GM12891 (cell line): ENCODE measurements at places on chromosomes 2 and 18.

- DNase-seq, result no peak
These were observed 33.8 kb downstream of the MAP4K3 start for GRCh38 chr2:39403311-39403710.

DNA sequence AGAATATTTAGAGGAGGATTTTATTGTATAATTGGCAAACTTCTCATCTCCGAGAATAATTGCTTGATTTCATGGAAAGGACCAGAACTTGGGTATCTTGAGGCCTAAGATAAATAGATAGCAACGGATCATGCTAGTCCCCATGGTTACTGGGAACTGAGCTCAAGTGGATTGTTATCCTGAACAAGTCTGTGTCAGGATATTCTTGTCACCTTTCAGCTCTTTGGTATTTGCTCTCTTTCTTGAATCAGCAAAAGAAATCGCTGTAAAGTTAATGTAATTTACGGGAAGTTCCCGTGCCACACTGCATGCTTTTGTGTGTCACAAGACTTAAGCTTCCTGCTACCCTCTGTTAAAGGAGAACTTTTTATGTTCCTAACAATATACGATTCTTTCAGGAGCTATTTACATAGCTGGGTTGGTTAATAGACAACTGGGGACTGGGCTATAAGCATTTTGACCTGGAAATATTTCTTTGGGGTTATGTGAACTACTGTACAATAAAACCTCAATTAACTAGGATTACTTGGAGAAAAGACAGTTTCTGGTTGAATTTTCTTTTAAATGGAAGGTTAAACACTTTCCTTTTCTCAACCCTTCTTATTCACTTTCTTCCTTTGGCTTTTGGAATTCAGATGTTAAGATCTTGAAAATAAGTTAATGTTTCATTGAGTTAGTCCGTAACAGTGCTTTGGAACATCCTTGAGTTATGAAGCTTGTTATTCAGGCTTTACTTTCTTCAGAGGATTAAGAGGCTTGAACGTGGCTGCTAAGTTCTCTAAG, 151.2 kb downstream of the FMNL2 start:
- DNase-seq, result no peak

GRCh38 chr2:225534037-225534436, 134.5 kb downstream of the NYAP2 start:
- DNase-seq, result no peak

DNA sequence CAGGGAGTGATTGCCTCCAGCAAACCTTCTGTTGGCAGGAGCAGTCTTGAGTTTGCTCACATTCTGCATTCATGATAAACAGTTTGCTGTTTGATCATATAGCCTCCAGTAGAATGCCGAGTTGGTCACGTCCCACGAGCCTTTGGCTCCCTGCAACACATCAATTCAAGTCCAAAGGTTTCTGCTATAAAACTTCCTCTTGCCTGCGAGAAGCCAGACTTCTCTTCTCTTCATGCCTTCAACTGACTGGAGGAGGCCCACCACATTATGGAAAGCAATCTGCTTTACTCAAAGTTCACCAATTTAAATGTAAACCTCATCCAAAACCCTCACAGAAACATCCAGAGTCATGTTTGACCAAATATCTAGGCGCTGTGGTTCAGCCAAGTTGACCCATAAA, 40.8 kb downstream of the CXCR4 start:
- no peak for DNase-seq

- DNase-seq, result no peak
These were observed 404.1 kb upstream of the ACVR2A start for GRCh38 chr2:147440734-147441133.

DNA sequence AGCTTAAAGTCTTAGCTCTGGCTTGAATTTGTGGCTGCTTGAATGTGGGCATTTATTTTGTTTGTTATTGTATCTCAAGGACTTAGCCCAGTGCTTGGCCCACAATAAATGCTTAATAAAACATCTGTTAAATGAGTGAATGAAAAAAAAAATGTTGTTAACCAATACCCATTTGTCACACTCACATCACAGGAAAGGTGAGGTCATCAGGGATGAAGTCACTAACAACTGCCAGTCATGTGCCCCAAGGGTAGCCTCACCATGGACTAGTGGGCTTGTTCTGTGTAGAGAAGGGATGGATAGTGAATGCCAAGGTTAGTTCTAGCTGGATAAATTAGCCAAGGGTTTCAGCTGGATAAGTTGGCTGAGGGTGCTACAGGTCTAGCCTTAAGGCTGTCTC, 3.0 kb downstream of the NRBP1 start:
- DNase-seq, result no peak

GRCh38 chr2:196263181-196263747, 91.9 kb upstream of the STK17B start:
- no peak for DNase-seq

GRCh38 chr2:195898505-195899191, 170.0 kb downstream of the DNAH7 start:
- DNase-seq, result no peak

DNA sequence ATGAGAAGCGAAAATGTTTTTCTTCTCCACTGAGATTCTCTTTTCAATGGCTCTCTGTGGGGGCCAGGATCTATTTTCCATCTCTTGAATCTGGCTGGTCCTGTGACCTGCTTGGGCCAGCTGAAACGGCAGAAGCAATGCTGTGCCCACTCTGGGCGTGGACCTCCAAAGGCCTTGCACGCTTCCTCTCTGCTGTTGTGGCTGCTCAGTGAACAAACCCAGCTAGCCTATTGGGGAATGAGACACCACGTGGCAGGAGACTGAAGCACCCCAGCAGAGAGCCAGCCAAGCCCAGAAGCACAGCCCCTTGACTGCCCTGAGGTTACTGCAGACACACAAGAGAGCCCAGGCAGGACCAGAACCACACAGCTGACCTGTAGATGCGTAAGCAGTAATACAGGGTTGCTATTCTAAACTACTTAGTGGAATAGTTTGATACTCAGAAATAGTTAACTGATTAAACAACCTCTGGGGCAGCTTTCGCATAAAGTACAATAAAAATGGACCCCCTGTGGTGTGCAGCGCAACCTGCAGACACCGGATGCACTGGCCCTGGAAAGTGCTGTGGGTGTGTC, 221.7 kb upstream of the SH3BP4 start:
- no peak for DNase-seq

DNA sequence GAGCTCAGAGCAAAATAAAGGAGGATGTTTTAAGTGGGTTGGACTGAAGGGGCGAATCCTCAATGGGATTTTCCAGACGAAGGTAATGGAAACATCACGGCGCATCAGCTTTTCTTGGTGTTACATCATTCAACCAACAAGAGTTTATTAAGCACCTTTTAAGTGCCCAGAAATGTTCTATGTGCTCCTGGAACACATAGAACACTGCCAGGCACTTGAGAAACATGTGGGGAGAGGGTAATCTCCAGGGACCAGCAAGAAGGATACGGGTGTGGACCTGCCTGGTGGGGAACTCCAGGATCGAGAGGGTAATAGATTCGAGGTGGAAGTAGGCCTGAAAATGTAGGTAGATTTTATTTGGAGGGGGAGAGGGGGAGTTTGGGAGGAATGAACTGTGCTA, 168.6 kb downstream of the PRKCE start:
- no peak for DNase-seq

DNA sequence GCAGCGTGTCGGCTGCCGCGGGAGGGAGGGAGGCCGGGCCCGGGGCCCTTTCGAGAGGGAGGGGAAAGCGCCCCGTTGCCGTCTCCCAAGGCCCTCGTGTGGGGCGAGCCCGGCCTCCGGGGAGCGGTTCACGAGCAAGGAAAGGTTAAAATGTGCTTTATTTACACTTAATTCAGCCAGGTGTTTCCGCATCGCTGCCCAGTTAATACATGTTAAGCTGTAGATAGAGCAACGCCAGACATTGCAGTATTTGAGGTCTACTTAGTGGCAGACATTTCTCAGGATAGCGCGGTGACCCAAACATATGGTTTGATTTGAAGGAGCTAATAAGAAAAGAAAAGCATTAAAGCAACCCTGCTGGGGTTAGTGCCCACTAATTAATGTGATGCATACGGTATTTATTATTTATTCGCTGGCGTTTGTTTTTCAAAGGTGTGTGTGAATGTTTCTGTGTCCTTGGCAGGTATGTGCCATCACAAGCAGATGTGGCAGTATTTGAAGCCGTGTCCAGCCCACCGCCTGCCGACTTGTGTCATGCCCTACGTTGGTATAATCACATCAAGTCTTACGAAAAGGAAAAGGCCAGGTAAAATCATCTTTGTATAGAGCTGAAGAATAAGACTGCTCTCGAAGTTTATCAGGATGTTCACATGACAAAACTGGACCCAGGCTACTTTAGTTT, 571 bp downstream of the EEF1B2 start:
- DNase-seq, result peak; percentile 31

DNA sequence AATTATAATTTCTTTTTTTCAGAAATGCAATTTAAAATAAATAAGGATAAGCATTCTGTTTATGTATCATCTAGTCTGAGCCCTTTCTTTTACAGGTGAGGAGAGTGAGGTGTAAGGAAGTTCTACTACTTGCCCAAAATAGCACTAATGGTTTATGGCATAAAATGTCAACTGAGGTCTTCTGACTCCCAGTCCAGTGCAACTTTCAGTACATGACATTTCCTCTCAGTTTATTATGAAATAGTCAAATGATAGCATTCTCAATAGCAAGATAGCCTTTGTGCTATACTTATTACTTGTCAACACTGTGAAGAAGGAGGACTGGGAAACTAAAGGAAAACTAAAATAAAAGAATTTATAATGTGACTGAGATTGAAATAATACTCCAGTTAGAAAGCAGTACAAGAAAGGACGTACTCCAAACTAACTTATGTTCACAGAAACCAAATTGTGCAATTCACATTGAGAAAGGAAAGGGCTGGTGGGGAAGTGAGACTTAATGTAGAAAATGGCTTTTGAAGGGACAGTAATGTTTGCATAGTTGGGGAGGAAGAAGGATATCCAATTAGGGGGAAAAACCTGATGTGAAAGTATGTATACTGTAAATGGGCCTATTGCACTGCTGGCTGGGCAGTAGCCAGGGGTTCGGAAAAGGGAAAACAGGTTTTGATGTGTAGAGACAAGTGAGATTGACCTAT, 166.7 kb upstream of the ZEB2 start:
- DNase-seq, result no peak

DNA sequence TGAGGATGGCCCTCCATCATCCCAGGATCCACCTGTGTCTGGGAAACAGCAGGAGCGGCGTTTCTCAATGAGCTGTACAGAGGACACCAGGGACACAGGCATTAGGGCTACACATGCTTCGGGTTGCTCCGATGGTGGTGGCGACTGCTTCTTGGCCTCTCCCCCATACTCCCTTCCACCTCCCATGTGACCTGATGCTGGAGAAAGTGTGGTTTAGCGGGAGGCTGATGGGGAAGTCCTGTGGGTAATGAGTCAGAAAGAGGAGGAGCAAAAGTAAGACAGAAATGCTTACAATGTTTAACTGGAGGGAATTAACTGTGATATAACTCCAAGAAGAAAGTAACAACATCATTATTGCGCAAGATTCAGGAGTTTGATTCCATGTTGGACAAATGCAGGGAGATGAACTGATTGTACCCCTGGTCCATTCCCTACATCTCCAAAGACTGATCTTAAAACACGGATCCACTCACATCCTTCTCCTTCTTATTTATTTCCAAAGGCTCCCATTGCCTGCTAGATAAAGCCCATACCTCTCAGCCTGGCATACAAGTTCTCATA, 186.6 kb downstream of the NRP2 start:
- no peak for DNase-seq
